Occipital lobe (tissue), 3 donors: ENCODE measurements at places on chromosomes 3 and 15.

DNA sequence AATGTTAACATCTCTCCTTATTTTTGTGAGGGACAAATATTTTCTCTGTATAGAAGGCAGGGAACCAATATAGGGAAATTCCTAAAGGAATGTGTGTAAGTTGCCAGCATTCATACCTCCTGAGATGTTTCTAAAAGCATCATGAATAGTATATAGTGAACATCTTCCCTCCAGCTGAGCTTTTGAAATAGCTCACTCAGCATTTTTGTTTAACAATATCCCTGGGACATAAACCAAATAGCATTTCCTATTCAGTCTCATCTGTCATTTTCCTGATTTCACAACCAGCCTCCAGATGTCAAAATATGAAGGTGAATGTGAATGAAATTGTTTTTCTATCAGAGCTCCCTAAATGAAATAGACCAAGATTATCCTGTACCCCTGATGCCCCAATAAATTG, 137.2 kb downstream of the PPM1L start:
- no peak for DNase-seq

GRCh38 chr3:149198611-149199010, 23.0 kb downstream of the CP start:
- no peak for DNase-seq

DNA sequence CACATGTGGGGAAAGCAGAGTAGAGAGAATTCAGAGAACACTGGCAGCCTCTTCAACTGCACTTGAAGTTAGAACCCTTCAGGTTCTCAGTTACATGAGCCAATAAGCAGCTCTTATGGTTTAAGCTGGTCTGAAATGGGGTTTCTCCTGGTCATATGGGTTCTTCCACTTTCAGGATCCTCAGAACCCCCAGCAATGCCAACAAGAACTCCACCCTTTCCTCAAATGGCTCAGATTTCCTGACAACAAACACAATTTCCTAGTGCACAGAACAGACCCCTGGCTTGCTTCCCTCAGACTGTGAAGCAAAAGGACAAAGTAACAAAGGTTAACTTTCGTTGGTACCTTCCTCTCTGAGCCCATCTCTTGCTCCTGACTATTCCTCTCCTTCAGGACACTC, 23.9 kb upstream of the FRMD4B start:
- no peak for DNase-seq

DNA sequence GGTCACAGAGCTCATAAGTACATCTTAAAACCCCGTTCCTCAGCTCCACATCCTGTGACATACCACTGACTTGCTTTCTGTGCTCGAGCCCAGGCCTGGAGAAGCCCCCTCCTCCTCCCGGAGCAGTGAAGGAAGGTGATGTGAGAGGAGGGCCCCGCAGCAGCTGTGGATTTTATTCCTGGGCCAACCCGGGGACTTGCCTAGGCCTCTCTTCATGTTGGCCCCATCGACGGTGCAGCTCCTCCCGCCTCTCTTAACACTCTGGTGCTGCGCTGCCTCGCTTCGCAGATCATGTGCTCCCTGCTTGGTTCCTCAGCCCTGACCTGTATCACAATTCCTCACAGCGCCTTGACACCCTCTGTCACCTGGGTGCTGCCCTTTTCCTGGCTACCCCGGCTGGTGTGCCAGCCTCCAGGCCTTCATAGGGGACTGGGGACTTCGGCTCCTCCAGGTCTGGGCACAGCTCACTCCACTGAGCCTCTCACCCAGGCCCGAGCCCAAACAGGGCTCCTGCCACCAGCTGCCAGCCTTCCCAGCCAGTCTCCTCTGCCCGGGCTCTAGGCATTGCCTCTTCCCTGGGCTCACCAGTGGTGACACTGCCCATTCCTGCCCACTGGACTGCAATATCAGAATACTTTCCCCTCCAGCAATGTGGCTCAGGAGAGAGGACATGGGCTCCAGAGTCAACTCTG, 21.5 kb downstream of the MAGEF1 start:
- DNase-seq, result no peak

- no peak for DNase-seq
These were observed 205.4 kb upstream of the TRIM42 start for GRCh38 chr3:140472306-140473020.

- DNase-seq, result no peak
These were observed 556.3 kb upstream of the TBL1XR1 start for GRCh38 chr3:177753451-177754155.

DNA sequence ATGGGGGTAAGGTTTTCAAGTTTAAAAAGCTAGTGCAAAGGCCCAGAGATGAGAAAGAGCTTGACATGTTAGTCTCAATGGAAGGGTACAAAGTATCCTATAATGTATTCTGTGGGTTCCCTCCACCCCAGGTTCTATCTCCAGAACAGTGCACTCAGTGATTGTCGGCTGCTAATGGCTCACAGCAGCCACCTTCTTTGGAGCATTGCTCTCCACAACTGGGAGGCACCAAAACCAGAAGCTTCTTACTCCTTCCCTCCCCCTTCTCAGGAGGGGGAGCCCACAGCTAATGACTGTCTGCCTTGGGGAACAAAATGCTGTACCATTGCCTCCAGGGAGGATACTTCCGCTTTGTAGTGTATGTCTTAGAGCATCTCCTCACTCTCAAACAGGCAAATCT, 439.4 kb upstream of the RBMS3 start:
- DNase-seq, result no peak
